WERI-Rb-1 (cell line): ENCODE measurements at places on chromosomes 1 and 21.

DNA sequence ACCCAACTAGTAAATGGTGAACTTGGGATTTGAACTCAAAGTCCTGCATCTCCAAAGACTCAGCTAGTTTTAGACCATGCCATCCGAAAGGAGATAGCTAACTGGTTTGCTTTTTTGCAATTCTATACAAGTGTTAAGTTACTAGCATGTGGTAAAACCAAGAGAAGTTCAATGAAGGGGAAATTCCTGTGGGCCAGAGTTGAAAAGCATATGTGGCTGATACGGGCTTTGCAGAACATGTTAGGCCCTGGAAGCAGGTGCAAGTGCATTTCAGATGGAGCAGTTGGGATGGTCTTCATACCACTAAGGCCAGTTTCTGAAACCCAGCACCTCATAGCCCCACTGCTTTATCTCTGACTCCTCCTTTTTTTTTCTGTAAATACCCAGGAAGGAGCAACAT is 620.9 kb downstream of the PLPP3 start:
- DNase-seq = no peak

- no peak for DNase-seq
Observed at GRCh38 chr1:67256291-67257172, 51.1 kb upstream of the IL12RB2 start.

DNA sequence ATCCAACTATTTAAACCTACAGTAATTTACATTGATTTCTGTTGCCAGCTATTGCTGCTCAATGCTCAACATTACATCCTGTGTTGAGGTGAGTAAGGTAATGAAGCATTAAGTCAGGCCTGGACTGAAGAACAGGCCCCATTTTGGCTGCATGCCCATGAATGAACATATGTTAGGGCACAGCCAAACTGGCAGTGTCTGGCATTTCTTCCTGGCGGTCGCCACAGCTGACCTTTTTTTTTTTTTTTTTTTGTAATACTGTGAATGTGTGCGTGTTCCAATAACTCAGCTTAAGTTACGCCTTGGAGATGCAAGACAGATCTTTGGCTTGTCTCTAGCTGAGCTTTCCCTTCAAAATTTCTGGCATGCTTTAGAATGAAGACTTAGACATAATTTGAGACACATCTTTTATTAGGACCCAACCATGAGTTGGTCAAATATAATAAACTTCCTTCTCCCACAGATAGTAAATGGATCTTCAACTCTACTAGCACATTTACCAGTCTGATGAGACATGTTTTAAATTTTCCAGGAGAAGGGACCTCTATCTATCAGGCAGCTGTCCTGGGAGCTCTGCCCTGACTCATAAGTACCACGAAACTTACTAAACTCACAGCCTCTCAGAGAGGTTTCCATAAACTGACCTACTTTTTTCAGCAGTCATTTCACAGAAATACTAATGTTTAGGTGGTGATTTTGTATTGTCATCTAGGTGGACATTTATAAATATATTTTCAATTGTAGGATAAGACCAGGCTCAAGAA is 341.1 kb upstream of the RUNX1 start:
- no peak for DNase-seq

DNA sequence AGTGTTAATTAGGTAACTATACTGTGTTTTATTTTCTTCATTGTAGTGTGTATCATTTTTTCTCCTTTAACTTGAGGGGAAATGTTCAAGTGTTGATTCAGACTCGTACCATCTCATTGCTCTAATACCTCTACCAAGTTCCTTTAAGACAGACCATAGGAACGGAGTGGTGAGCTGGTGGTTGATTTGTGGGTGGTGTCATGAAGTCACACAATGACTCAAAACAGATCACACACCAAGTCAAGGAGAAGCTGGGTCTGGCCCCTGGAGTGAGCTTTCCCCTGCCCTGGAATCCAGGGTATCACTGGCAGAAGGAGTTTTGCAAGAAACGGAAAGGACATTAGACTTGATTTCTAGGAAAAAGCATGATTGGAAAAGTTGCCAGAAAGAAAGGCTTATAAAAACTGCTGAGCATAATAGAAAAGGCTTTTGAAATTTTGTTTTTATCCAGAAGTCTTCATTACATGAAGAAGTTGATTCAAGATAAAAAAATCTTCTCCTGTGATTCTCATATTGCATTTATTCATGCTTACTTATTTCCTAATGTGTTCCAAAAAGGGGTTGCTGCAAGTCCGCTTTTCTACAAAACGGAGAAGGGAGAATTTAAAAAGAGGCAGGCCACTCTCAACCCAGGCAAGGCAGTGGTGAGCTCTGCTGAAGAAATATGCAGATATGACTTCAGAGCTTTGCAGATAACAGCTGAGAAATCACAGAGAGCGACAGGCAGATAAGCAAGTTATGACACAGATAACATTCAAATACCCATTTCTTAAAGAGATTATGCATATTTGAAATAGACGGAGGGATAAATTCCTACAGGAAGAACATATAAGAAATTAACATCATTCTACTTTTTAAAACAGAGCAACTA is 79.7 kb downstream of the TBX19 start:
- no peak for DNase-seq

DNA sequence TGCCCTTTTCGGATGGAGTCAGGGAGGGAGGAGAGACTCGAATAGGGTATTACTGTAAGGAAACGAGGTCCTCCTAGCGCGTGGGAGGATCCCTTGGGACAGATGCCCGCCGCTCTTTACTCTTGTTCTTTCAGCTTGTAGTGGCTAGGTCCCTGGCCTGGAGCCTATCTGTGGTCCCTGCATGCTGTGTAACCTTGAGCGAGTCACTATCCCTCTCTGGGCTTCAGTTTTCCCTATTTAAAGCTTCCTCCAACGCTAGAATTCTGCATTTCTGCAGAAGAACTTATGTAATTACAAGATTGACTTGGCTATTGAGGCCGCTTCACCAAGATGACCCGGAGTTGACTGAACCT is 744 bp downstream of the MIER1 start:
- DNase-seq = no peak

DNA sequence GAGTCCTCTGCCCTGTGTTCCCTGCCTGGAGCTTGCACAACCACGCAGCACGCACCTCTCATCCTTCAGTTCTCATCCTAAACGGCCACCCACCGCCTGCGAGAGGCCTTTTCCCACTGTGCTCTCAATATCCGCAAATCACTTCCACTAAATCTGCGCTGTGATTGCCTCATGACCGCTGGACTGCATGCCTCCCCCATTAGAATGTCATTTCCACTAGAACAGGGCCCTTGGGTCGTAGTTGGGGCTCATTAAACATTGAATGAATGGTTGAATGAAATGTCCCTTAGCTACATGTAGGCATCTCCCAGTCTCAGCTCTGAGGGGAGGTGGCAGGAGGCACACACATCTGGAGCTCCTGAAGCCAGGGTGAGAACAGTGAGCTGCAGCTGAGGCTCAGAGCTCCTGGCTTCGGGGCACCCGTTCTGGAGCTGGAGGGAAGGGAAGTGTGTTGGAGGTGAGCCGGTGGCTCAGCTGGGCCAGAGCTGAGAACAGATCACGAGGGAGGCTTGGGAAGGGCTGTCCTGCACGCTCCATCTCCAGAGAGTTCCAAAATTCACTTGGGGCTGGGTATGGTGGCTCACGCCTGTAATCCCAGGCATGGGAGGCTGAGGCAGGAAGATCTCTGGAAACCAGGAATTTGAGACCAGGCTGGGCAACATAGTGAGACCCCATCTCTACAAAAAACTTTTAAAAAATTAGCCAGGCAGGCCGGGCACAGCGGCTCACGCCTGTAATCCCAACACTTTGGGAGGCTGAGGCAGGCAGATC is 30.4 kb downstream of the TMEM201 start:
- DNase-seq = no peak

DNA sequence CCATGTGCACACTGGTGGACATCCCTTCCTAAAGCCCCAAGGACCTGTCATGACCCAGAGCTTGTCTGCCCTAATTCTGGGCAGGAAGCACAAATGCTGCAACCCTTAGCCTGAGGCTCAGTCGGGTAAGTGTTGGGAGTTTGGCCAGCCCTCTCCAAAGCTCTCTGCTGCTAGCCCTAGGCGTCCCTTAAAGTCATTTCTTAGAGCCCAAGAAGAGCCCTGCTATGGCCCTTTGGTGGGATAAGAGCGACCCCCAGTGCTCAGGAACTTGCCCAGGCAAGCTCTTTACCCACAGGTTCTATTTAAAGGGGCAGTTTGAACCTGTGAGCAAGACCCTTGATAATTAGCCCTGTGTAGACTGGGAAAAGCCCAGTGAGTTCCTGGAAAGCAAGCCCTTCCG is 356.8 kb downstream of the RRAGC start:
- peak; percentile 56 for DNase-seq

GRCh38 chr1:2050461-2050792 is 216 bp downstream of the PRKCZ start:
- peak; percentile 54 for DNase-seq

GRCh38 chr1:34713443-34713842 is 41.4 kb upstream of the GJB5 start:
- no peak for DNase-seq

GRCh38 chr1:115727706-115728249 is 40.7 kb downstream of the CASQ2 start:
- DNase-seq = no peak

GRCh38 chr1:21814241-21814918 is 2.3 kb downstream of the LDLRAD2 start:
- no peak for DNase-seq

GRCh38 chr1:201557572-201557958 is 18.6 kb downstream of the NAV1 start:
- no peak for DNase-seq

GRCh38 chr1:10979483-10979920 is 33.0 kb upstream of the TARDBP start:
- DNase-seq = no peak

GRCh38 chr1:3924825-3925220 is 24.8 kb upstream of the C1orf174 start:
- DNase-seq = peak; percentile 96

DNA sequence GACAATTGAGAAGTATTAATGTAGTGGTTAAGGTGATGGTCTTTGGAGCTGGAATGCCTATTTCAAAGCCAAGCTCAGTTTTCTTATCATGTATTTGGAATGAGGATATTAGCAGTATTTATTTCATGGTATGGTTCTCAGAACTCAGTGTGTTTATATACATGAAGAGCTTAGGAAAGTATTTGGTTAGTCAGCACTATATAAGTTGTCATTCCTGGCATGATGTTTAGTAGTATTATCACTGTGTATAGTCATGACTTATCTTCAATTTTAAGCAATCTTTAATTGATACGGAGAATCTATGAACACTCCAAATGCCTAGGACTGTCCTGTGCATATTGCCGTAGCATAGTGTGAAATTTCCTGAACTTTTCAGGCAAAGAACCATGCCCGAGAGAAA is 501.9 kb upstream of the USP24 start:
- DNase-seq = no peak

DNA sequence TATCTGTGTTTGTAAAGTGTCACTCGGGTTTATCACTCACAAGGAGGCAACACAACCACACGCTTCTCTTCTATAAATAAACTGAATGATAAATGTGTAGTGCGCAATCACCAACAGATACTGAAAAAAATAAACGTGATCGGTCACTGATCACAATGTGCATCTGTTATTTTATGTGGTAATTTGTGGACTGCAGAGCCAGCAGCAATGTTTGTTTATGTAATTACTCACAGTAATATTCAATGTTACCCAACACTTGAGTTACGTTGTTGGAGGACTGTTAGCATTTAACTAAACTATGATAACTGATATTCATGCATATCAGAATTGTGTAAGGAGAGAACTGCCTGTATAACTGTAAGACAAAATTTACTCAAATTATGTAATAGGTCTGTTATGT is 129.6 kb downstream of the USH2A start:
- no peak for DNase-seq

DNA sequence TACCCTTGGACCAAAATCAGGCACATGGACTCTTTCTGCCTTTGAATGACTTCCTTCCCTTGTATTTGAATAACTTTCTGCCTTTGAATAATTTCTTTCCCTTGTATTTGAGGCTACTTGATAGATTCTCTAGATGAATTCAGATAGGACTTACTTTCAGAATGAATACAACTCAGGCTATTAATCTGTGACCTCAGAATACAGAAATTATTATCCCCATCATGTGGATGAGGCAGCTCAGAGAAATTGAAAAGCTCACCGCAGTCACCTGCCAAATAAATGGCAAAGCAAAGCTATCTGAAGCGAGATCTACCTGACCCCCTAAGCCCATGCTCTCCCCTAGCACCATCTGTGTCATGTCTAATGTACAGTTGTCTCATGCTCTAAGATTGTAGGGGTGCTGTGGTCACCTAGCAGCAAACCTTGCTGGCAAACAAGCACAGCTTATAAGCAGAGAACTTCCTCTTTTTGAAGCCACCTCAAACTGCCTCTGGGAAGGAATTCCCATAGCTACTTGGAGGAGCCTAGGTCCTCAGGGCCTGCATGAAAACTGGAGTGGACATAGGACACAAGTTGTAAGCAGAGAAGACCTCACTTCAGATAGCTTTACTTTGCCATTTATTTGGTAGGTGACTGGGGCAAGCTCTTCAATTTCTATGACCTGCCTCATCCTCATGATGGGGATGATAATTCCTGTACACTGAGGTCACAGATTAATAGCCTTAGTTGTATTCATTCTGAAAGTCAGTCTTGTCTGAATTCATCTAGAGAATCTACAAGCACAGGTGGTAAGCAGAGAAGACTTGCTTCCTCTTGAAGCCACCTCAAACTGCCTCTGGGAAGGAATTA is 66.1 kb downstream of the FASLG start:
- no peak for DNase-seq

- no peak for DNase-seq
Observed at GRCh38 chr1:68287241-68287640, 54.9 kb upstream of the WLS start.

- DNase-seq = no peak
Observed at GRCh38 chr1:100704473-100704872, 15.1 kb upstream of the VCAM1 start.

DNA sequence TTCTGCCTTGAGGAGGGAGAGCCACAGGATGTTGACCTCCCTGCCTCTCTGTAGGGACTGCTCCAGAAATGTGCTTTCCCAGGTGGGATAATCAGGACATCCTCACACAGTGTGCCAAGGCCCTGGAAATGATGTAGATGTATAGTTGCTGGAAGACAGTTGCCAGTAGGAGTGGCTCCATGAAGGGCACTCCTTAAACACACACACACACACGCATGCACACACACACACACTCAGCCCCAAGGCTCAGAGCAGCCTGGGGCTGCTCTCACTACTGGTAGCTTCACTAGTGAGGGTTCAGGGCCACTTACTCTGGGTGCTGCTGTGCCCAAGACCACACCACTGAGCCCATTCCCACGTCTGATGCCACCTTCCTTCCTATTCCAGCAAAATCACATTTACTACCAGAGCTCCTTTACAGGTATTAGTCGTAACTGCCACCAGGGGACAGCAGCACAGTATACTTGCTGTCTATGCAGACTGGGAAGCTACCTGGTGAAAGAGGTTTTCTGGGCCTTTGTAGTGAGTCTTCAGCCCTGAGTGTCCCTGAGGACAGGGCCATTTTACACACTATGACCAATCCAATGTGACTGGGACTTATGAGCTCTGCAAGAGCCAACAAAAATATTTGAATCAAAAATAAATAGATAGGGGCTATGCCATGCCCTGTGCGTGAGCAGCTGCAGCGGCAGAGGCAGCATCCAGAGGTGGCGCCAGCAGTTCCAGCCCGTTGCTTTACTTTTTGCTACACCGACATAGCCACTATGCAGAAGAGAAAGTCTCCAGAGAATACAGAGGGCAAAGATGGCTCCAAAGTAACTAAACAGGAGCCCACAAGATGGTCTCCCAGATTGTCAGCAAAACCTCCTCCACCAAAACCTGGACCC is 15.0 kb downstream of the CRNN start:
- peak; percentile 42 for DNase-seq

GRCh38 chr1:185376840-185377635 is 60.0 kb upstream of the IVNS1ABP start:
- no peak for DNase-seq
